ENCODE measurements at places on chromosomes 11 and 22.

- DNase-seq, result peak; percentile 49
These were observed 37.8 kb downstream of the SLC5A1 start for GRCh38 chr22:32080904-32081303.

GRCh38 chr11:12280838-12281565, 96.4 kb upstream of the PARVA start:
- no peak for DNase-seq

GRCh38 chr11:62497132-62497801, 49.3 kb downstream of the AHNAK start:
- DNase-seq, result peak; percentile 51

DNA sequence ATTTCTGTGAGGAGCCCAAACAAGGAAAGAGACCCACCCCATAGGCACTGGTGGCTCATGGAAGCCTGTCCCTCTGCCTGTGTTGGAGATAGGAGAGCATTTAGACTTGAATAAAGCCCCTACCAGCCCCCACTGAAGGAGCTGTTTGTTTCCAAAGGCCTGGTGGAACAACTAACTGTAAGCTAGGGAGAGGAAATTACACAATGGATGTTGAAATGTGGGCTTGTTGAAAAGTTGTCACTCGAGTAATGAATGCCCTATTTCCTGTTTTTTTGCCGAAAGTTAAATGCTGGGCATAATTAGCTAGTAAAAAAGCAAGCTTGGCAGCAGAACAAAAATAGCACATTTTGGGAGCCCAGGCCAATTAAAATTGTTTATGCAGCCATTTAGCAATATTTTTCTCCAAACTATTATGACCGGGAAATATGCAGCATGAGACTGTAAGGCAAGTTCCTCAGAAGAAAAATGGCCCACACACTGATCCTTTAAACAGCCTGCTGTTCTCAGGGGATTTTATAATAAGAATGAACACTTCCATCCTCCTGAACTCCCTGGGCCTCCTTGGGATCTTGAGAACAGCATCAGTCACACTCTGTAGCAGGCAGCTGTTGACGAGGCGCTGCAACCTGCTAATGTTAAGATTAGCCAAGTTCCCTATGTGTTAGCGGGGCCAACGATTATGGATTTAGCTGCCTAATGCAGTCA, 38.6 kb upstream of the LMO2 start:
- no peak for DNase-seq

DNA sequence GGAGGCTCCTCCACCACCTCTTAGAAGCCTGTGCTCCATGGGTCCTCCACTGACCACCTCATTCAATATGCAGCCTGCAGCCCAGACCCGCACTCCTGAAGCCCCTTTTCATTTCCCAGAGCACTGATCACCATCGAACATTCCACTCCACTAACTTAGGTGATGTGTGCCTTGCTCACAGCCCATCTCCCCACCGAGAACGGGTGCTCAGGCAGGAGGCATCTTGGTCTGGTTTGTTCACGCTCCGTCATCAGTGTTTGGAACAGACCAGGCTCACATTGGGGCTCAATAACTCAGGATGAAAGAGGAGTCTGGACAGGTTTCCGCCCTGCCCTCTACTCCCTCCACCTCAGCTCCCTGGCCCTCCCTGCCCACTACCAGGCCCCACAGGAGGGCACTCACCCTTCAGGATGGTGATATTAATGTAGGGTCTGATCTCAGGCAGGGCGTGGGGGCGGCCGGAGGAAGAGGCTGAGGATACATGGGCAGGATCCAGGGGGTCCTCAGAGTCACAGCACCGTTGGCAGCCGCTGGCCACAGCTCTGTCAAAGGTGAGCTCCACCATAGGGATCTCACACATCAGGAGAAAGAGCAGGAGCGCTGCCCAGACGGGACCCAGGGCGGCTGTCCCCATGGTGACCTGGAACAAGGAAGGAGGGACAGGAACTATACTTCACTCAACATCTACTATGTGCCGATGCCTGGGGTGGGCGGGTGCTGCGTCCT, 3.1 kb downstream of the C1QTNF6 start:
- DNase-seq, result no peak

DNA sequence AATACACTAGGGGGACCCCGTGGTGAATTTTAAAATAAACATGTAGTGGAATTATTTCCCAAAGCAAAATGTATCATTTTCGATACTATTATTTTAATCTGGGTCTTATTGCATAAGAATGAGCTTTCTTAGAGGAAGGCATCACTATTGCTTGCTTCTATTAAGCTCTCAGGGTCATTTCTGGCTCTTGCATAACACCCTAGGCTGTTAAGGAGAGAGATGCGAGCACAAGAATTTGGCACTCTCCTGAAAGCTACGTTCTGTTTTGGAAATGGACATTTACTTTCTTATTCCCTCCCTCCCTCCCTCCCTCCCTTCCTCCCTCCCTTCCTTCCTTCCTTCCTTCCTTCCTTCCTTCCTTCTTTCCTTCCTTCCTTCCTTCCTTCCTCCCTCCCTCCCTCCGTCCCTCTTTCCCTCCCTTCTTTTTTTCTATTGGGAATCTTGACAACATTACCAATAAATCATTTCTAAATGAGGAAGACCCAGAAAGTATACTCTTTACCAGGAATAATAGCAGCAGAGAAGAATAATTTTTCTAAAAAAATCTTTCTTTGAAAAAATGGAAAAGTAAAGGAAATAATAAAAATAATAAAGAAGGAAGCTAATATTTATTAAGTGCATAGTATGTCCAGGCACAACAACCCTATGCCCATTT, 83.6 kb upstream of the BDNF start:
- DNase-seq, result no peak

- no peak for DNase-seq
These were observed 109.5 kb downstream of the TENM4 start for GRCh38 chr11:79331203-79331901.

DNA sequence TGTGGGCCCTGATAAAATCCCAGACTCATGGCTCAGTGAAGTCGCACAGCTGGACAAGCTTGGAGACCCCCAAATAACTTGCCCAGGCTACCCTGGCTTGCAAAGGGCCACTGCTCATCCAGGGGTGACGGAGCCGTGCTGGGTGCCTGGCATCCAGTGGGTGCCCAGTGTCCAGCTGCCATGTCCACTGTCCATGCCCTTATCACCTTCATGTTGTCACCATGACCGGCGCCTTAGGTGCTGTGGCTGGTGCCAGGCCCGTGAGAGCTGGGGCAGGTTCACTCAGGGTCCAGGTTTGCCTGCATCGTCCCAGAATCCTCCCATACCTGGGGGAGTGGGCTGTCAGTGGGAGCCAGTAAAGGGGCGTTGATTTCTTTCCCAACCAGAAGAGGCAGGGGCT, 57.4 kb downstream of the LRP5 start:
- no peak for DNase-seq

DNA sequence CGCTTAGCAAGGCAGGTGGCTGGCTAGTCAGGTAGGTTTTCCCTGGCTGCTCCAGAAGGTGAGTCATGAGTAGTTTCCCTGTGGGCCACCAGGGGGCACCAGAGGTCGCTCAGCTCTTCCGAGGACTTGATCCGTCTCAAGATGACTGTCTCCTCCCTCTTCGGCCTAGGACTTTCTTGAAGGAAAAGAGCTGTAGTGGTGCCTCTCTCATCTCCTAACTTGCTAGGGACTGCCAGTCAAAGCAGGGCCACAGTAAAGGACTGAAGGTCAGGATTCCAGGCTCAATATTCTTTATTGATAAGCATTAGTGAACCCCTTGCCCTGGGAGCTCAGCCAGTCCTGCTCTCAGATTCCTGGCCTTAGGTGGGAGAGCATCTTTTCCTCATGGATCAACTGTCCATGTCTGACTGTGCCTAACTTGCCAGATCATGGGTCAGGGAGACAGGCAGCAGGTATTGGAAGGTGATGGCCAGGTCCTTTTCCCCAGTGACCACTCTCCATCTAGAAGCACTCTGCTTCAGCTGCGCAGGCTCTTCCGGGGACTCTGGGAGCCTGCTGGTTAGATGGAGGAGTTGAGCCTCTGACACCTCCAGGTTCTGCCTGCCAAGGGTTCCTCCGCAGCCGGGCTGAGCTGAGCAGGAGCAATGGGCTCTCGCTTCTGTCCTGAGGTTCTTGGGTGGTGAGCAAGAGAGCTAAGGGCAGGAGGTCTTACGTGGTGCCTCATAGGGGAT, 1.9 kb downstream of the POLD4 start:
- DNase-seq, result peak; percentile 88

GRCh38 chr11:76577226-76577920, 93.2 kb downstream of the LRRC32 start:
- DNase-seq, result peak; percentile 95

GRCh38 chr11:8372641-8373381, 109.1 kb upstream of the LMO1 start:
- no peak for DNase-seq

DNA sequence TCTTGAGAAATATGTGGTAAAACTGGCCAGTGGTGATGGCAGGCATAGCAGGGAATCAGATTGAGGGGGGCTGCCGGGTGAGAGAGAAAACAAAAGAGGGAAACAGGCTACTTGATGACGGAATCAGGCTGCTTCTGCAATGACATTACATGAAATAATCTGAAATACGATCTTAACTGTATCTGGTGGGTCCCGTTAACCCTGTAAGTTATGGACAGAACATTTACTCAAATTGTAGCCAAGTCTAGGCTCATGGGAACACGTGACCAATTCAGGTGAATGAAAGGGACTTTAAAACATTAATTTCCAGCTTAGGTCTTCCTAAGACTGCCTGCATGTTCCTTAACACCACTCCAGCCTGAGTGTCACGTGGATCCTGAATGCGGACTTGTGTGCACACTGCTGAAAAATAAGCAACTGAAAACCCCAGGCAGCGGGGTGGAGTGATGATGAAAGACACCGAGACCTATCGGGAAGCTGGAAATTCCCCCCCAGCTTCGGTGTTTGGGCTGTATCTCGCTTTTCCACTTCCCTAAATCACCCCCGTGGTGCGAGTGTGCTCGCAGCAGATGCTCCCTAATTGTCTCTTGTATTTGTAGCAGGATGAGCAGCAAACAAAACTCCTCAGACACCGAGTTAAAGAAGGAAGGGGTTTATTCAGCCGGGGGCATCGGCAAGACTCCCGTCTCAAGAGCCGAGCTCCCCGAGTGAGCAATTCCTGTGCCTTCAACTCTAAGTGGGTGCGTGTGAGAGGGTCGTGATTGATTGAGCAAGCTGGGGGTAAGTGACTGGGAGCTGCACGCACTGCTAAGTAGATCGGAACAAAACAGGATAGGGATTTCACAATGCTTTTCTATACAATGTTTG, 145.0 kb upstream of the GRK3 start:
- DNase-seq, result no peak

DNA sequence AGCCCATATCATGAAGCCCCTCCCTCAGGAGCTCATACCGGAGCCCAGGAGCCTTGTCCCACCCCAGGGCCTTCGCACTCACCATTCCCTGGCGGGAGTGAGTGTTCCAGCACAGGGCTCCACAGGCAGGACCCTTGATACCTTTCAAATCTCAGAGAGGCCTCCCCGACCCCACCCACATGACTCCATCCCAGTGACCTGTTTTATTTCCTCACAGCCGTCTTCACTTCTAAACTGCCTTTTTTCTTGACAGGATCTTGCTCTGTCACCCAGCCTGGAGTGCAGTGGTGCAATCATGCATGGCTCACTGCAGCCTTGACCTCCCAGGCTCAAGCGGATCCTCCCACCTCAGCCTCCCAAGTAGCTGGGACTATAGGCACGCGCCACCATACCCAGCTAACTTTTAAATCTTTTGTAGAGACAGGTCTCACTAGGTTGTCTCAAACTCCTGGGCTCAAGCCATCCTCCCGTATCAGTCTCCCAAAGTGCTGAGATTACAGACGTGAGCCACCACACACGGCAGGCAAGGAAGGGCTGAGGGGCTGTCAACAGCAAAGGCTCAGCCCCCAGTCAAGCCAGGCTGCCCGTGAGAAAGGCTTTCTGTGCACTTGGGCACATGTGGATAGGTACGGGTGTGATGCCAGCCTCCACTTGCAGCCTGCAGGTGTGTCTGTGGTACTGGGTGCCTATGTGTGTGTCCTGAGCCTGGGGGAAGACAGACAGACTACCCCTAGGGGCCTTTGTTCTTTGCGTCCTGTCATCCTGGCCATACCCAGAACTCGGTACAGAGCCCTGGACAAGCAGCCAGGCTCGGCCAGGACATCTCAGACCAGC, 9.3 kb downstream of the RPL3 start:
- no peak for DNase-seq

DNA sequence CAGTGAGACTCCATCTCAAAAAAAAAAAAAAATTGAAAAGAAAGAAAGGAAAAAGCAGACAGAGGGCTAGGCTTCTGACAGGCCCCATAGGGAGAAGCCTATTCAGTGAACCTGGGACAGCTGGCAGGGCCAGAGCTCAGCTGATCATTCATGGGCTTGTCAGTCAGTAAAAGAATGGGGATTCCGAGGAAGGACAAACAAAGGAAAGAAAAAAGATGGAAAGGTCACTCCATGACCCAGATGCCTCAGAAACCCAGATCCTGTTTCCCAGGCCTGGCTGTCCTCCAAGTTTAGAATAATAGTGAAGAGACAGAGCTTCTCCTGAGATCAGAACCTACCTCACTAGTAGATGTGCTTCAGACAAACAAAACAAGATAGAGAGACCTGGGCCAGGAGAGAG, 34.3 kb upstream of the ASPHD2 start:
- no peak for DNase-seq

GRCh38 chr11:1485504-1485885, 1.1 kb downstream of the MOB2 start:
- DNase-seq, result no peak

DNA sequence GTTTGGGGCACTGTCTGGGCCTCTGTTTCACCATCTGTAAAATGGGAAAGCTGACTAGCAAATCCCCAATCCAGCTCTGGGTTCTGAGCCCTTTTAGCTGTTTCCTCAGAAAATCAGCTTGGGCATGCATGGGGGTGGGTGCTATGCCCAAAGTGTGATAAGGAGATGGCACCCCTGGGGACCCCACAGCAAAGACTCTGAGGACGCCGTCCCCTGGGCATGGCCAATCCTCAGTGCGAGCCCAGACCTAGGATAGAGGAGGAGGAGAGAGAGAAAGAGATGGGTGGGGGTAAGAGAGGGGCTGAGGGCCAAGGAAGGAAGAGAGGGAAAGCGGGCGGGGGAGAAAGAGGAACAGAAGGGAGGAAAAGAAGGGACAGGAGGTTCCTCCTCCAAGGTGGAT, 31.8 kb downstream of the TPBGL start:
- DNase-seq, result no peak

- no peak for DNase-seq
These were observed 140.2 kb upstream of the SESN3 start for GRCh38 chr11:95371153-95371552.

- no peak for DNase-seq
These were observed 10.8 kb upstream of the CCT8L2 start for GRCh38 chr22:16603448-16603768.

Data from urothelium cell line (cell line).